ENCODE measurements at places on chromosomes 12 and 14.

DNA sequence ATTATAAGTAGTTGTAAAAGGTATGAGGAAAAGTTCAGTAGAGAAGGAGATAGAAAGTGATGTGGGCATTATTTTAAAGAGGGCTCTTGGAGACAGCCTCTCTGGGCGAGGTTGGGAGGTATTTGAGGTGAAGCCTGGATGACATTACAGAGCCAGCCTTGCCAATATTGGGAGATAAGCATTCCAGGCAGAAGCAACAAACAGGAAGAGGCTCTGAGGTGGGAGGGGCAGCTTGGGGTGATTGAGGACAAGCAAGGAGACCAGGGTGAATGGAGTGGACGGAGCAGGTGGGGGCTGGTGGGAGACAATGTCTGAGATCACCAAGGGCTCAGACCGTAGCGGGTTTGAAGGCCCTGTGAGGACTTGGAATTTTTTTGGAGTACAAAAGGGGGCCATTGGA lies 87.3 kb downstream of the DYRK2 start:
- no peak for DNase-seq

DNA sequence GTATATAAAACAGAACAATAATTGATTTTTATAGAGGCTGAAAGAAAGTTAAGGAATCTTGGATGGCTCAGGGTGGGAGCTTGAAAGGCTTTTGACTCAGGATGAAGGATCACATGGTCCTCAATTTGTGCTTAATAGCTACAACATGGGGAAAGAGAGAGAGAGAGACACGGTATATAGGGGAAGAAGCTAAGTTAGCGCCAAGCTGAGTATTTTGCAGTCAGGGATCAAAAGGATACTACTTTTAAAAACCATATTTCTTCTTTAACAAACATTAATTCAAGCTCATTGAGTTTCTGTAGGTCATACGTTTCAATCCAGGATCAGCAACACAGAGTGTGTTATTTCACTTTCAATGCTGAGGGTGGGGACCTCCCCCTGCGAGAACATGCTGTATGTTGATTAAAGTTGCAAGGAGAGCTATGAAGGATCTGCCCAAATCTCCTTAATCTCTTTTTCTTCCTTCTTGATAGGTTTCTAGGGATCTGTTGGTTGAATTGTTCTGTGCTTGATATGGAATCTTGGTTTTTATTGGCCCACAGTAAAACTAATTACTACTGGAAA lies 133.1 kb upstream of the NUDT4 start:
- DNase-seq: no peak

DNA sequence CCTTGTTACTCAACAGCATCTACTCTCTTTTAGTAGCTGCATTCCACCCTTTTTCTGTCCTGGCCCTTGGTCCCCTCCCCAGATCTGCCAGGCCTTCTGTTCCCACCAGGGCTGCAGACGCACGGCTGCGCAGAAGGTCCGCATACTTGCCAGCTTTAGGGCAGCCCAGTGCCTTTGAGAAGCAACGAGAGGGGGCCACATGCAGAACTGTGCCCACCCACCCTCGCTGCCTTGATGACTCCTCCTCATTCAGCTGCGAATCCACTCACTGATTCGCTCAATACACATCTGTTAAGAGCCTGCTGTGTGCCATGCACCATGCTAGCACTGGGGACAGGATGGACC lies 39.2 kb downstream of the PRIMA1 start:
- no peak for DNase-seq

DNA sequence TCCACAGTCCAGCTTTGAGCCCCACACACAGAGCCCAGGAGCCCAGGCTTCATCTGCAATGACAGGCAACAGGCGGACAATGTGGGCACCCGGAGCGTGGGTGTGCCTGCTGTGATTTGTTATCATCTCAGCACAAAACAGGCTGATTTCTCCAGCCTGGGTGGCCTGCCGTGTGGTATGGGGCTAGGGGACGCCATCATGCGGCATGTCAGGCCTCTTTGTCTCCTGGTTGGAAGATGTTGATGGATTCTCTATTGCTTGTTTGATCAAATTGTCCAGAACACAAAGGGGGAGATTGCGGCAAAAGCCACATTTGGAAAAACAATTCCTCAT lies 147.1 kb downstream of the KIF26A start:
- no peak for DNase-seq

- DNase-seq: no peak
These were observed 27.5 kb downstream of the MMAB start for GRCh38 chr12:109545826-109546225.

DNA sequence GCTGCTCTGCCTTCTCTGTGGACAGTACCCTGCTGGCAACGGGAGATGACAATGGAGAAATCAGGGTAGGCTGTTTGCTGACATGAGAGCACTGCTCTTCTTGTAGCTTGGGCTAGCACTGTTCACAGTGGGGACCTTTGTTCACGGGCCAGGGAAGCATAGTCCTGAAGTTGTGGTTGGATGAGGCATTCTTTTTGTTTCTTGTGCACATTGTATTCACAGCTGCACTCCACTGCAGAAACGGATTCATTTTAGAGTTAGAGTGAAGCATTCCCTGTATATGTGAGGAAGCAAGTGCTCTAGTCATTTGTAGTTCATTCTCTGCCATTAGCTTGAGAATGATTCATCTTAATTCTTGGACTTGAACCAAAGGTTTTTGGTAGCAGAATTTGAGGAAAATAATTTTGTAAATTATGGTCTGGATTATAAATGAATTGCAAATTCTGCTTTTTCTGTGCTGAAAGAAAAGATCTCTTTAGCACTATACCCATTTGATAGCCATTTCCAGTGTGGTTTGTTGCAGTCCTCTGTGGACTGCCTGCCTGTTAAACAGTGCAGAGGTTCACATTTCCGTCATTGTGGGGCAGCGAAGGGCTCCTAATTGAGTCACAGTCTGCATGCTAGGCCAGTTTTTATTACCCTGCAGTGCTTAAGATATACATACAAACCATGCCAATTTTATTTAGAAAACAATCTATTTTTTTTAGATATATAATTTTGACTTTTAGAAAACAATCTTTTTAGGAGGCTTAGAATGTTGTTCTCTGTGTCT lies 80.6 kb downstream of the APAF1 start:
- peak; percentile 65 for DNase-seq

DNA sequence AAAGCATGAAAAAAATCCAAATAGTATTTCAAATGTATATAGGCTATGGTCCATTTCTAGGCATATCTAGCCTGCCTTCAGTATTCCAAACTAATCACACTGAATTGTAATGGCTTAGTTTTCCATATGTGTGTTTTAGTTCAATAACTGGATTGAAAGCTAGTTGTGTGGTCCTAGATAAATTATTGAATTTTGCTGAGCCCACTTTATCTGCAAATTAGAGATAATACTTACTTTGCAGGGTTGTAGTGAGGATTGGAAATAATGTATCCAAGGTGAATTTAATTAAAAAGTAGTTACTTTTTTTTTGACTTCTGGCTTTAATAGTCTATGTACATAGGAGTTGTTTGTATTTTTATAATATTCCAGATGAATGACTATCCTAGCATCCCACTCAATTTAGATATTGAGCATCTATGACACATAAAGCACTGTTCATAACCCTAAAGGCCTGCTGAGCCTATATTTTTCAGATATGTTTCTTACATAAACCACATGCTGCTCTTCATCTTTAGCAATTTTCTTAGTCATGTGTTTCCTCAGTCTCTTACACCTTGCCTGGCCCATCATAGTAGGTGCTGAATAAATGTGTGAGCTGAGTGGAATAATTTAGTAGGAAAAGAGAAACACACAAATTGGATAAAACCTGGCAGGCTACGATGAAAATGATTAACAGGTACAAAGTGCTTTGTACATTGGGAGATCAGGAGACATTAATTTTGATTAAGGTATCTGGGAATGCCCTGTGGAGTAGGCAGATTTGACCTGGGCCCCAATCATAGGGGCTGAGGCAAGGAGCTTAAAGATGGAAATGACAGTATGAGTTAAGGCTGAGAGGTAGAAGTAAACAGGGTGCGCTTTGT lies 1.1 kb upstream of the ATP23 start:
- no peak for DNase-seq

DNA sequence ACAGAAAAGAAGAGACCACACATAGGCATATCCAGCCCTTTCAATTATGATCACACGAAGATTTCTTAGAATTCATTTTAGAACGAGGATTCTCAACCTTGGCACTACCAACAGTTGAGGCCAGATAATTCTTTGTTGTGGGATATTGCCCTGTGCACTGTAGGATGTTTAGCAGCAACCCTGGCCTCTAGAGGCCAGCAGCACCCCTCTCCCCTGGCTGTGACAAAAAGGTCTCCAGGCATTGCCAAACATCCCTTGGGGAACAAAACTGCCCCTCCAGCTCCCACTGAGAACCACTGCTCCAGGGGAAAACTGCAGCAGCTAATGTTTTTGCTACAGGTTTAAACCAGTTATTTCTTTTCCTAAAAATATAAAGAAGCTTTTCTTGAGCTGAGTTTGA lies 7.1 kb downstream of the NT5DC3 start:
- DNase-seq: no peak

GRCh38 chr14:42407153-42407552 lies 800.5 kb downstream of the LRFN5 start:
- DNase-seq: no peak

GRCh38 chr12:31801872-31802271 lies 73.1 kb upstream of the AMN1 start:
- DNase-seq: no peak

DNA sequence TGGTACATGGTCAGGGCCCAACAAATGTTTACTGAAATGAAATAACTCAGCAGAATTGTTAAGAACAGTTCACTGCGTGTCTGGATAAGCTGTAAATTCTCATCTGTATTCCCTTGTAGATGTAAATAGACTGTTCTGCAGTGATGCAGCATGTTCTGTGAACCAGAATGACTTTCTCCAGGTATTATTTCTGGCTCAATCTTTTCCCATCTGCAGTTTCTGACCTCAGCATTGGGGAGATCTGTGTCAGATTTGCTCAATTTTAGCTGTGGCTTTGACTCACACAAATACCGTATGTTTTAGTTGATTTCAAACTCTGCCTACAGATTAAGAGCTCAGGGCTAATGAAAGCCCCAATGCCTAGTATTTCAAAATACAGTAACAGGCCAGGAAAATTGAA lies 49.2 kb upstream of the DICER1 start:
- no peak for DNase-seq

DNA sequence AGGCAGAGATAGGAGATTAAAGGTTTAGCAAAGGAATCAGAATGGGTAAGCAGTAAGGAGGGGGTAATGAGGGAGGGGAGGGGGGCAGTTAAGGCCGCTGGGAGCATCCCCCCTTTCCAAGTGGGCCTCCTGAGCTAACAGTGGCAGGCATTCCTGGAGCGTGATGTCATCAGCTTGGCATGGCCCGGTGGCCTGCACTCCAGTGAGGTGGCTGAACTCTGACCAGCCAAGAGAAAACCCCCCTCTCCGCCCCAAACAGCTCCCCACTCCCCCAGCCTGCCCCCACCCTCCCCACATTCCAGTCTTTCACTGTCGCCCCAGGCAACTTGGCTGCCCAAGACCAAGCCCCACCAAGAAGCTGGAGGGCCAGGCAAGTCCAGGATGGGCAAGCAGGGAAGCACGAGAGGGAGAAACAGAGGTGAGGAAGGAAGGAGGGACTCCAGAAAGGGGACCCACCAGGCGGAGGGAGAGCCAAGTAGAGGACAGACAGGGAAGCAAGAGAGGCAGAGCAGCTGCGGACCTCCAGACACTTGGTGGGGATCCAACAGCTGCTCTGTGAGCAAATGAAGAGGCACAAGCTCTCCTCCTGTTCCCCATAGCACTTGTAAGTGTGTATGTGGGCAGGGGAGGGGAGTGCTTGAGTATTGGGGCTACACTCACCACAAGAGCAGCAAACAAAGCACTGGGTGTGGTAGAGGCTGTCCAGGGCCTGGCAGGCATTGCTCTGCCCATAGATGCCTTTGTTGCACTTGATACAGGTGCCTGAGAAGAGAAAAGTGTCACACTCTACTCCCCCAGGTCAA lies 4.5 kb downstream of the AJUBA start:
- DNase-seq: peak; percentile 61

DNA sequence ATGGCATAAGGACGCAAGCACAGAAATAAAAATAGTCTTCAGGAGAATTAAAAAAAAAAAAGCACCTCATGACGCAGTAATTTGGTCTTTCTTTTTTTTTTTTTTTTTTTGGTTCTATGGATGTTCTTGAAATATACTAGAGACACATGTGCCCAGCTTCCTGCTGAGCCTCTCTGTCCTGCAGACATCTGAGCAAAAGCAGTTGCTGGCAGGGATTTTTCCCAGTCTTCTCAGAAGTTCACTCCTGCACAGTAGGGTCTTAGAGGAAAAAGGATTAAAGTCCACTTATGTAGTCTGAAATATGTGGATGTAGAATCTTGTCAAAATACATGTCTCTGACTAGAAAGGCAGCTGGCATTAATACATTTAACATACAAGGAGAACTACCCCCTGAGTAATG lies 1888.1 kb upstream of the SEL1L start:
- DNase-seq: no peak

DNA sequence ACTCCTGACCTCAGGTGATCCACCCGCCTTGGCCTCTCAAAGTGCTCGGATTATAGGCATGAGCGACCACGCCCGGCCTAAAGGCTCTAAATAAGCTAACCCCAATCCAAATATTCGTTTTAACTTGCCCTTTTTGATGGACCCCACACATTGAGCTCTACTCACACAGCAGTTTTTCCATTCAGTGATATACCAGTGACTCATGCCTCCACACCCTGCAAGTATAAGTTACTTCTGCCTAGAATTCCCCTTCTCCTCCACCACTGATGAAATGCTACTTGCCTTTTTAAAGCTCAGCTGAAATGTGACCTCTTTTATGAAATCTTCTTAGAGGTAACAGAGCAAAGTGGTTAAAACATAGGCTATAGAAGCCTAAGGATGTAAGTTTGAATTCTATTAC lies 68.8 kb downstream of the EXOC5 start:
- no peak for DNase-seq

GRCh38 chr12:4268329-4269181 lies 5.0 kb upstream of the CCND2 start:
- peak; percentile 76 for DNase-seq

DNA sequence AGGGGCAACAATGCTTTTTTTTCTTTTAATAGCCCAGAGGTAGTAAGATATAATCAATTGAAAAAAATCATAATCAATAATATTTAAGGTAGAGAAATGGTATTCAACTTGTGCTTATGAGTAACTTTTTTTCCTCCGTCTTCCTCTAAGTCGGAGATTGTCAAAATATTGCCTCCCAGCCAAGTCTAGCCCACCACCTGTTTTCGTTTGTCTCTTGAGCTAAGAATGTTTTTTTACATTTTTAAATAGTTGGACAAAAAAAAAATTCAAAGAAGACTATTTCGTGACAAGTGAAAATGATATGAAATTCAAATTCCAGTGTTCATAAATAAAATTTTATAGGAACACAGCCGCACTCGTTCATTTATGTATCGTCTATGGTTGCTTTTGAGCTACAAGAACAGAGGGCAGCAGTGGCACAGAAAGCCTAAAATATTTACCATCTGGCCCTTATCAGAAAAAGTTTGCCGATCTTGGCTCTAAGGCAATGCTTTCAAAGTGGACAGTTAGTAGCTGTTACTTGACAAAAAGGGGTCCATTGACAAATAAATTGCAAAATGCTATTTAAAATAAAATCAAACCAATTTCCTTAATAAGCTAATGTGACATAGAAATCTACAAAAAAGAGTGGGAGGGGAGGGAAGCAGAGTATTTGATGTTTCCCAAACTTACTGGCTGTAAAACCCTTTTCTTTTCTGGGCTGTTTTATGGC lies 40.8 kb upstream of the MAX start:
- DNase-seq: peak; percentile 10

GRCh38 chr14:69698572-69698971 lies 68.4 kb upstream of the SRSF5 start:
- no peak for DNase-seq
